ENCODE measurements at places on chromosomes 12 and 14.

DNA sequence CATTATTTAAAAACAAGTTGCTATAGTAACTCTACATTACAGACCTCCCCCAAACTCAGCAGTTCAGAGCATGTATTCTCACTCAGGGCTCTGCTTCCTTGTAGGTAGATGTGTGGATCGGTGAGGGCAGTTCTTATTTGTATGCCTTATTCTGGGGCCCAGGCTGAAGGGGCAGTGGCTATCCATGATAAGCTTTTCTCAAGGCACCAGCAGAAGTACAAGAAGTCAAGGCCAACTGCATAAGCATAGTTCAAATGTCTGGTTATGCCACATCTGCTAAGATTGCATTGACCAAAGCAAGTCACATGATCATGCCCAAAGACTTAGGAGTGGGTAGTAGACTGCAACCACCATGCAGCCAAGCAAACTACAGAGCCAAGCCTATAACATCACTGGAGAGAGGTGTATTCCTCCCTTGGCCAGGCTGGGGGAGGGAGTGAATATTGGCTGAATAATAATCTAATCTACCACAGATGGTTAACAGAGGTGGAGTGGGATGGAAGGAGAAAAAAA lies 4.6 kb downstream of the PSEN1 start:
- no peak for DNase-seq

GRCh38 chr14:93003945-93004698 lies 81.2 kb downstream of the CHGA start:
- no peak for DNase-seq

DNA sequence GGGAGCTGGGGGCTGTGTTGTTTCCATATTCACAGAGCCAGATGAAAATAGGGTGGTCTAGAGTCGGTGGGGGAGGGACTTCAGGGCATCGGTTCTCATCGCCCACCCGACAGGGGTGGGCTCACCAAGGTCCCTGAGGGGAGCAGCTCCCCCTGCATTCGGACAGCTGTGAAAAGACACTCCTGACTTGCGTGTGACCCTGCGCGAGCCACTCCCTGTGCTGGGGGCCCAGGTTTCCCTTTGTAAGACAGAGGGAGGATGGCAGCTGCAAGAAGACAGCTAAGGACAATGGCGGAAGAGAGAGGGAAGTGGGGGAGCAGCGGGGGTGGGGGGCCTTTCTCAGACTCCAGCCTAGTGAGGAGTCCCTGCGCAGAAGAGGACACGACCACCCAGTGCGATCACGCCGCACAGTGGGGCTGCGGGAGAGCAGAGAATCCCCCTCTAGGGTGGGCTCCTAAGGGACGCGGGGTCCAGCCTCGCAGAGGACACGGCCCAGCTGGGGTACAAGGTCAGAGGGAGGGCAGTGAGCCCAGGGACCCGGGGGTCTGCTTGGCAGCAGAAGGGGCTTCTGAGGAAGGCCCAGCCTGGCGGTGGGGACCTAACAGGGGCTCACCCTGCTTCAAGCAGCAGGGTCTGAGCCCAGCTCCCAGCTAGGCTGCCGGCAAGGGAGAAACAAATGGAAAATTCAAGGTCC lies 326.9 kb upstream of the DIO3 start:
- no peak for DNase-seq

DNA sequence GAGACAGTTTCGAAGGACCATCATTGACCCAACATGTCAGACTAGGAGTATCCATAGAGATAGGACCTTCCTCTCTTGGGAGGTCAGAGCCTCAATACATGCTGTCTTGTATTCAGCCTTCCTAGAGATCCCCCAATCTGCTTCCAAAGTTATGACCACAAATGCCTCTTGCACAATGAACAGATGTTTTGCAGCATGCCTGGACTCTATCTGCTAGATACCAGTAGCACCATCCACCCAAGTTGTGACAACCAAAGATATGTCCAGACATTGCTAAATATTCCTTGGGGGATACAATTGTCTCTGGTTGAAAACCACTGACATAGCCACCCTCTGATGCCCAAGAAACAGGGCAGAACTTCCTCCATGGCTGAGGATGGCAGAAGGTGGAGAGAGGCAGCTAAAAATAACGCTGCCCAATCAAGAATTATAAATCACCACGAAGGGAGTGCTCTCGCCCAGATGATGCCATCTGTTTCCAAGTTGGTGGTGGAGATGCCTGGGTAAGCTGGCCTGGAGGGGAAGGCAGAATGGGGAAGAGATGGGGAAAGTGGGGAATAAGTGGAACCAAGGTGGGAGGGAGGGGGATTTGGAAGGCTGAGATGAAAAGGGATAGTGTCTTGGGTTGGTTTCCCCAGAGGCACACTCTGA lies 42.9 kb upstream of the NOS1 start:
- DNase-seq = no peak
